ENCODE measurements at places on chromosomes 1 and 21. TPM values are rescaled to one million over a fixed set of nuclear protein-coding genes. Genes with fewer than 3 reads are reported as not detected.

The RUNX1 gene
- total RNA-seq, result 12.1 TPM

The TMOD4 gene
- total RNA-seq, result not detected

The MFSD2A gene
- 1.8 TPM for total RNA-seq

The AQP10 gene
- total RNA-seq, result under 0.01 TPM

The AMY1C gene
- total RNA-seq, result not detected

The C1QA gene
- total RNA-seq, result 0.13 TPM

The H3-3A gene
- total RNA-seq, result 91.9 TPM

The NAXE gene
- 64.0 TPM for total RNA-seq

The DSTYK gene
- 16.5 TPM for total RNA-seq

The CYP4Z1 gene
- 0.13 TPM for total RNA-seq

The AZIN2 gene
- total RNA-seq, result 3.3 TPM

The RAB42 gene
- total RNA-seq, result 1.7 TPM

The GBP7 gene
- not detected for total RNA-seq

The GPX7 gene
- total RNA-seq, result 36.6 TPM

The BRWD1 gene
- total RNA-seq, result 46.9 TPM

The SETSIP gene
- 0.44 TPM for total RNA-seq

The IRF6 gene
- 15.7 TPM for total RNA-seq

The RPS27 gene
- total RNA-seq, result 1,797 TPM

The PCP4L1 gene
- not detected for total RNA-seq
